ENCODE measurements at places on chromosomes 1 and 21. TPM values are rescaled to one million over a fixed set of nuclear protein-coding genes. Genes with fewer than 3 reads are reported as not detected.

DNA sequence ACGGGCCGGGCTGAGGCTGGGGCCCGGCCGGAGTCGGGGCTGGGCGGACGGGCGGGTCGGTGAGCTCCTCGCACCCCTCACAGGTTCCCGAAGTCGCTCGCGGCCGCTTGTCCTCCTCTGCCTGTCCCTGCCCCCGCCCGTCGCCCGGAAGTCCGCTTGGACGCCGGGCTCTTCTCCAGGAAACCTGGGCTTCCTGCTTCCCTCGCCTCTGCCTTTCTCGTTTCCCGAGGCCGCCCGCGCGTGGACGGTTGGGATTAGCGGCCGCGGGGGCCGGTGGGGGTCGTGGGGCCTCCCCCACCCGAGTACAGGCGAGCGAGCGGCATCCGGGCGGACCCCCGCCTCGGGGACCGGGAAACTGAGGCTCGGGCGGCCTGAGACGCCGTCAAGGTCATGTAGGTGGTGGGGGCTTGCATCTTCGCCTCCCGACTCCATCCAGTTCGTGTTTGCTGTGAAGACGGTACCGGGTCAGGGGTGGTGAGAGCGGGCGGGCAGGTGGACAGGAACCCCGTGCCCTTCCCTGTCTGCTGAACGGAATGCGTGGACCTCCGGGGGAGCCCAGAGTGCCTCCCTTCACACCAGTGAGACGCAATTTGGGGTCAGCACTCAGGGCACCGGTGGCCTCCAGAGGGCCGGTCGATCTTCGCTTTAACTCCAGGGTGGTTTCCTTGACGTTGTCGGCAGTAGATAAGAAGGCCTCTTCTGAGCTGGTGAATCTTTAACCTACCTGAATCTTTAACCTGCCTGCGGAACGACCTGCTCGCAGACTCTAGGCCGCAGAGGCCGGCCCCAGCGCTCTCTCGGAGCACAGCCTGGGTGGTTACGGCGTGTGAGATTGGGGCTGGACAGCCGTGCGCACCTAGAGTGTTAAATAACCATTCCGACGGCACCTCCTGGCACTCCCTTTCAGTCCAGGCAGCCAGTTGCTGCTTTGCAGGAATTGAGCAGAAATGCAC lies 686 bp downstream of the ARF1 start:
- peak overlapping the region; percentile 97 for H3K4me3 ChIP-seq
- no peaks in the 10 kb centered on the region for H3K36me3 ChIP-seq
- DNase-seq, result peak; percentile 80
- H3K27ac ChIP-seq, result peak overlapping the region; percentile 97

- H3K27me3 ChIP-seq, result no peaks in the 10 kb centered on the region
- H3K4me3 ChIP-seq, result no peak overlapping the region
- no peak overlapping the region for H3K27ac ChIP-seq
- H3K36me3 ChIP-seq, result no peaks in the 10 kb centered on the region
Measured at GRCh38 chr1:223031733-223032601, 111.1 kb downstream of the TLR5 start.

DNA sequence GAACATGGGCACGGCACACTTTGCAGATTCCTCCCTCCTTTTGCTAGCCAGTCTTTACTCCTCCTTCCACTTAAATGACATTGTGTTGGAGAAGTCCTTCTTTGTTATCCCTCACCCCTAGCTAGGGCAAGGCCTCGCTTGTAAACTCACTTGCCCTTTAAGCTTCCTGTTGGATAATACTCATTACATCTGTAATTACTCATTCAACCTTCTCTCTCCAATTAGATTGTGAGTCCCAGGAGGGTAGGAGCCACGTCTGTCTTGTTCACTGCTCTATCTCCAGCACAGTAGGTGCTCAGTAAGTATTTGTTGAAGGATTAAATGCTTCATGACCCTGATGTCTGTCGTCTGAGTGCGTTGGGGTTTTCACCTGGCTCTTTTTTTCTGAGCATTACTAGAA lies 98.7 kb upstream of the USP24 start:
- no peak overlapping the region for H3K27ac ChIP-seq
- H3K36me3 ChIP-seq, result no peaks in the 10 kb centered on the region
- no peak for DNase-seq
- peaks cover 3% of the 10 kb centered on the region for H3K4me1 ChIP-seq

Gene CFH
- 99.3 TPM for total RNA-seq

DNA sequence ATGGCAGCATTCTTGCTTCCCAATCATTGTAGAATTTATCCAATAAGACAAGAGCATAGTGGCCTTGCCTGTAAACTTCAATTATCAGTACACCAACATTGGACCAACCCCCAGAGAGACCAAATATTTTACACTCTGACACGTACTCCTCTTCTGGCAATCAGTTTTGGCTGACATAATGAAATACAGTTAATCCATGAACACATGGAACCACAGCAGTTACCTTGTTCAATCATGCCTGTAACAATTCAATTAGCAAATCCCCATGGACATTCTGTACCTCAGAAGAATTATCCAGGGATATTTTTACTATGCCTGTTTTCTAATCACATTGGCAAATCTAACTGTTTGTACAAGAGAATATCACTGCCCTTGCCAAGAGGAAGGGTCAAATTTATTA lies 2162.0 kb downstream of the MRPL39 start:
- H3K4me3 ChIP-seq, result no peak overlapping the region
- H3K27me3 ChIP-seq, result no peaks in the 10 kb centered on the region
- no peak overlapping the region for H3K27ac ChIP-seq
- H3K36me3 ChIP-seq, result no peaks in the 10 kb centered on the region
- H3K4me1 ChIP-seq, result no peaks in the 10 kb centered on the region

DNA sequence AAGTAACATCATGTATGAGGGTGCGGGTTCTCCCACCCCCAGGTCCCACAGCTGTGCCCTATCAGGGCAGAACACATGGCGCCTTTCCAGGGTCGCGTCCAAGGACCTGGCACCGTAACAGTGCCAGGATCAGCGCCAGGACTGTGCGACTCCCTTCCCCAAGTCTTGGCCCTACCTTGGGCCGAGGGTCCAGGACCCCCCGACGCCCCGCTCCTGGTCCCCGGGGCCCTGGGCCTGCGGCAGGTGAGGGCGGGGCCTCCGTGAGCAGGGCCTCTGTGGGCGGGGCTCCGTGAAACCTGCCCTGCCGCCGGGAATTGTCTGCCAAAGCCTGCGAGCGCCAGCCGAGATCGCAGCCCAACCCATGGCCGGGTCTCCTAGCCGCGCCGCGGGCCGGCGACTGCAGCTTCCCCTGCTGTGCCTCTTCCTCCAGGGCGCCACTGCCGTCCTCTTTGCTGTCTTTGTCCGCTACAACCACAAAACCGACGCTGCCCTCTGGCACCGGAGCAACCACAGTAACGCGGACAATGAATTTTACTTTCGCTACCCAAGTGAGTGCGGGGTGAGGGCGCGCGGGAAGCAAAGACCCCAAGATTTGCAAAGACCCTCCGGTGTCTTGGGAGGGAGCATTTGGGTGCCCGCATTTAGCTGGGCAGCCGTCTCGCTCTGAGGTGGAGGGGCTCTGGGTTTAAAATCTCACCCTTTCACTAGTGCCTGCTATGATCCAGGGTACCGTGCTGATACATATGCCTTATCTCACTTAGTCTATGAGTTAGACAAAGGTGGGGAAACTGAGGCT lies at the start of gene RHBG:
RHBG (plus strand) TSS at position 323 of the 796 bp plus-strand sequence; CDS start at position 362, 39 bp downstream.
- peak within 1 kb of the TSS; percentile 88 for H3K27ac ChIP-seq
- H3K27me3 ChIP-seq, result peaks cover 2% of the 10 kb centered on the region

All from kidney (tissue), 22 donors.